Pancreas (tissue), 10 donors: ENCODE measurements at places on chromosomes 2 and 18. TPM values are rescaled to one million over a fixed set of nuclear protein-coding genes. Genes with fewer than 3 reads are reported as not detected.

DNA sequence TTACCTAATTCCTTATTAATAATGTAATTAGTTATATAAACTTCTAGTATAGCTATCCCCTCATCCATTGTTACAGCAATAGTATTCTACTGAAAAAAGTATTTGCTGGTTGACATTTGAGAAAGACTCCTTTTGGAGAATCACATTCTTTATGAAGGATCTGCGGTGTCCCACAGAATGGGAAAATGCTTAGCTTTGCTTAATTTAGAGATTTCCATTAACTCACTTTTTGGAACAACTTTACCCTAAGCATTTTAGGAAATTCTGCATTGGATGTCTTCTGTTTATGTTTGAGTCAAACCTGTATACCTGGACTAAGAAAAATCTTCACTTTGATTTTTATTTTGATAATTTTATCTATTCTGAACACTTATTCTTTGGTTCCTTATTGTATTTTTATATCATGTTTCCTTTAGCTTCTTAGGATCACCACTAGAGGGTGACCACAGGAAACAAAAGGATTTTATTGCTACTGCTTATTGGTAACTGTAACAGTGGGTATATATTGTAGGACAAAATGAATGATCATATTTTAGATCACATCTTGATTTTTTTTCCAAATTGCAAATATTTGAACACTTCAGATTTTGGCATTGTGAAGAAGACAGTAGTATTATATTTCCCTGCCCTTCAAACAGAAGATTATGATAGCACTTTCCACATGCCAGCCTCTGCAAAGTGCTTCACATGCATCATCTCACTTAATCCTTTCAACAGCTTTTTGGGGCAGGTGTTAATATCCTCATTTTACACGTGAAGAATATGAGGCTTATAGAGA is 79.6 kb downstream of the MIB1 start:
- DNase-seq = no peak

GRCh38 chr2:175854665-175855064 is 147.4 kb downstream of the LNPK start:
- DNase-seq = no peak

GRCh38 chr2:102765061-102765460 is 3.2 kb downstream of the TMEM182 start:
- no peak for DNase-seq

GRCh38 chr2:195450552-195451113 is 206.4 kb upstream of the SLC39A10 start:
- no peak for DNase-seq

GRCh38 chr2:189698020-189698887 is 23.8 kb downstream of the ANKAR start:
- peak; percentile 28 for DNase-seq

DNA sequence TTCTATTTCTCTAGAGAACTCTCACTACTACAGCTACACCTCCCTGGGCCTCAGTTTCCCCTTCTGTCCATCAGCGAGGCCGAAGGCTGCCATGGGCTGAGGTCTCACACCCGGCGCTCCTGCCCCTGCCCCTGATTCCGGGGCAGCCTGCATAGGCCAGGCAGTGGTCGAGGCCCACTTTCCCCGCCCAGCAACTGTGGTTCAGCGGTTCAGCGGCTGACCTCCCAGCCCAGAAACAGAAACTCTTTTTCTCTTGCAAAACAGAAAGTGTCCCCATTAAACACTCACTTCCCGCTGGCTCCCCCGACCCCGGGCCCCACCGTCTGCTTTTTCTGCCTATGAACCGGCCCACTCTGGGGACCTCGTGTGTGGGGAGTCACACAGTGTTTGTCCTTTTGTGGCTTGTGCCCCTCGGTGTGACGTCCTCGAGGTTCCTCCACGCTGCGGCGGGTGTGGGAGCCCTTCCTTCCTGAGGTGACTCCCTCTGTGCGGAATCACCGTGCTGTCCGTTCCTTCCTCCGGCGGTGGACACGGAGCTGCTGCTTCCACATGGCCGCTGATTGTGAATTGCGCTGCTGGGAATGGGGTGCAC is 16.0 kb downstream of the PDCD1 start:
- peak; percentile 61 for DNase-seq

Gene CBLN2
- not detected for polyA plus RNA-seq

Gene ALPP
- polyA plus RNA-seq = not detected

Gene GKN1
- 0.75 TPM for polyA plus RNA-seq

Gene RAB31
- polyA plus RNA-seq = 4.2 TPM

Gene REG1A
- 70,084 TPM for polyA plus RNA-seq
